Activated CD4-positive, alpha-beta T cell treated with anti-CD3 and anti-CD28 coated beads, Interleukin-2, amount 10 ng/mL, durations not matched to agents 7 days and 5 days (primary cell): ENCODE measurements at places on chromosomes 5 and 9. TPM values are rescaled to one million over a fixed set of nuclear protein-coding genes. Genes with fewer than 3 reads are reported as not detected.

GRCh38 chr5:82635561-82636288 lies 357.6 kb upstream of the RPS23 start:
- no peak for DNase-seq

DNA sequence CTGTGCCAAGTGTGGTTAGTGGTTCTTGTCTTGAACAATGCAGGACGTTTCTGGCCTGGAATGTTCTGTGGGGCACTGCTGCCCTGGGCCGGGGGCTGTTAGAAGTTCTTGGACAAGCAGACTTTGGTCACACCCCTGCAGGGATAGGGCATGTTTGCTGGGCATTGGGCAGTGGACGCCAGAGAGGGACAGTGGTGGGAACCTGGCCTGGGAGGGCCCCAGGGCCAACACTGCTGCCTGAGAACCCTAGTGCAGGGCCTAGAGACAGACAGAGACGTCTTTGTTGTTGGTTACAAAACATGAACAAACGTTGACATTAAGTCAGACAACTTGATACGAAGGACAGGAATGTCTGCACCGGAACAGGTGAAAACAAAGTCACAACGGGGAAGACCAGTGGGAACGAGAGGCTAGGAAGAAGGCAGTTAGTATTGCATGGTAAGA lies 57.0 kb downstream of the WNK2 start:
- DNase-seq = no peak

DNA sequence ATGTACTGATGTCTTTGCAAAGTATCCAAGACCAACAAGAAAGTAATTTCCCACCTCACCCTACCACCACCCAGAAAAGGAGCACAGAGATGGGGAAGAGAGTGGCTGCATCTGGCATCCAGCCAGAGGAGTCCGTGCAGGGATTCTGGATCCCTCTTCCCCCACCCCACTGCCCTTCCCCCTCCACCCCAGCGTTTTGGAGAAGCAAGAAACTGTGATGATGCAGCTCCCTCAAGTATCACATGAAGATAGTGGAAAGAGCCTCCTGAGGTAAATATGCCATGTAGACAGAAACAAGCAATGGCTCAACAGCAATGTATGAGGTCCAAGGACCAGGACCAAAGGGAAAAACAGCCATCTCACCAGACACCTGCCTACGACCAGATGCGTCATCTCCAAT lies 153.8 kb downstream of the DEPDC1B start:
- no peak for DNase-seq

DNA sequence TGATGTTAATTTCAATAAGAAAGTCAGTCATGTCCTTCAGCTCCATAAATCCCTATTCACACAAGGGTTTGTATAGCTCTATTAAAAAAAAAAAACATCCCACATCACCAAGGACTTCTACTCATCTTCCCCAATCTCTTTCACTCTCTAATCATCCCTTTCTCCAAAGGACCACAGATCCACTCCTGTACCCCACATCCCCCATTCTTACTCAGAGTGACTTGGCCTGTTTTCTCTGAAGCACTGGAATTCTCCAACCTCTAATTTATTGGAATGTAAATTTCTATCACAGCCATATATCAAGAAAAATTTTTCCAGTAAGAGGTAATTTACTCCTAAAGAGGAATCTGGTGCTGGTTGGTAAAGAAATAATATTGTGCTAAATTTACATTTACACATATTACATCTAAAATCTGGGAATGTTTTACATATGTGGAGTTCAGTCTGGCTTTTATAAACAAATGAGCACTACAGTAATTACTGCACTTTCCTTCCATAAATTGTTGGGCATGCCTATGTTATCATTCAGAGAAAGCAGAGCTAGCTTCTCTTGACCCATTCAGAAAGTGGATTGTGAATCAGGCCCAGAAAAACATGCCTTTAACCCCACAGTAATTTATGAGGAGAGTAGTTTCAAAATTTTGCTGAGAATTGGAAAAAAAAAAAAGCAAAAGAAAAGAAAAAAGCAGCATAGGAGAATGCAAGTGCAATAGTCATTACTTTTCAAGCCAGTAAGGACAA lies 399.5 kb upstream of the TNC start:
- DNase-seq = no peak

The IL9 gene
- not detected for total RNA-seq

- DNase-seq = no peak
Measured at GRCh38 chr5:113089653-113090335, 113.2 kb downstream of the DCP2 start.

DNA sequence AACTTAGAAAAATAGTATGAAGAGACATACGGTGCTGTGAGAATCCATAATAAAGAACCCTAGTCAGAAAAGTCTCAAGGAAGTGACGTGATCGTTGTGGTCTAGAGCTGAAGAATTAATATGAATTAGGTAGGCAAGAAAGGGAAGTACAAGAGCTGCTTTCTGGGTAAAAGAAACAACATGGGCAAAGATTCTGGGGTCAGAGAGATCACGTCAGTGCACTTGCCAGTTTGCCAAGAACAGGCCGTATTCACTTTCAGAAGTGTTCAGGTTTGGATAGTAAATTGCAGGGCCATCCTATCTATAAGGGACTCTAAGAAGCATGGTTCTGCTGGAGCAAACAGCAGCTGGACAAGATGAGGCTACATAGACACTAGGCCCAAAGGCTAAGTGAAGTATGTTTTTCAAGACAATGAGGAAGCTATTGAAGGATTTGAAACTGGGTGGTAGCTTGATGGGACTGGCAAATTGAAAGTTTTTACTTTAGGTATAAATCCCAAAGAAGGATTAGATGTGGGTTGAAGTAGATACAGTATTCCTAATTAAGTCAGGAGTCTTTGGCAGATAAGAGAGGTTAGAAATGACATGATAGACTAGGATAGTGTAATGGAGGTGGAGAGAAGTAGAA lies 4.8 kb upstream of the CHD1 start:
- DNase-seq = peak; percentile 51

The LEAP2 gene
- total RNA-seq = 3.8 TPM

The SEMA6A gene
- total RNA-seq = not detected

DNA sequence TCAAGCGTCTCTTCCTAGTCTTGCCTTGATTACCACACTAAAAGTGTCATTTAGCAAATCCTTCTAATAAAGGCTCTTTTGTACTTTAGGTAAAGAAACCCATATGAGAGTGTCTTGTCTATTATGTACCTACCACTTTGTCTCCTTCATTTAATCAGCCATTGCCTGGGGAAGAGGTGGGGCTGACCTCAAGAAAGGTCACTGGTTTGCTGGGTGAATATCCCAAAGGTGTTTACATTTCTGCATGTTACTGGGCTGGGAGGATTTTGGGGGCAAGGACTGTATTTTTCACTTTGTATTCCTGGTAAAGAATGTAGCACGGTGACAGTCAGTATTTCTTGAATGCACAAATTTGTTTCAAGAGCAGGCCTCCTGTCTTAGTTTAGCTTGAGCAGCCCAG lies 11.9 kb upstream of the RPS23 start:
- DNase-seq = no peak

DNA sequence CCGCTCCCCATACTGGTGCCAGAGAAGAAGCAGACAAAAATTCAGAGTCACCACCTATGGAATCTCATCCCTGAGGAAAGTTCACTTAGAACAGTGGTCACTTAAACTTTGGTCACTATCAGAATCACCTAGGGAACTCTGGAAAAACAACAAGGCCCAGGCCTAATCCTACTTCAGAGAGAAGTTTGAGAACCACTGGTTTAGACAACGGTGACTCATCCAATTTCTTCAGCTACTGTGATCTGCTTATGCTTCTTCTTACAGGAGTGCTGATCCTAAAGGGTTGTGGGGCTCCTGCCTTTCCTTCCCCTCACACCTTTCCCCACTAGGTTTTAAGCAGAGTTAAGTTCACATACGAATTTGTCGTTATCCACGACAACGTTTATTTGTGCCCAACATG lies 194.7 kb upstream of the KLF4 start:
- DNase-seq = no peak

- no peak for DNase-seq
Measured at GRCh38 chr5:3891113-3891512, 295.5 kb downstream of the IRX1 start.

The MROH2B gene
- total RNA-seq = not detected

DNA sequence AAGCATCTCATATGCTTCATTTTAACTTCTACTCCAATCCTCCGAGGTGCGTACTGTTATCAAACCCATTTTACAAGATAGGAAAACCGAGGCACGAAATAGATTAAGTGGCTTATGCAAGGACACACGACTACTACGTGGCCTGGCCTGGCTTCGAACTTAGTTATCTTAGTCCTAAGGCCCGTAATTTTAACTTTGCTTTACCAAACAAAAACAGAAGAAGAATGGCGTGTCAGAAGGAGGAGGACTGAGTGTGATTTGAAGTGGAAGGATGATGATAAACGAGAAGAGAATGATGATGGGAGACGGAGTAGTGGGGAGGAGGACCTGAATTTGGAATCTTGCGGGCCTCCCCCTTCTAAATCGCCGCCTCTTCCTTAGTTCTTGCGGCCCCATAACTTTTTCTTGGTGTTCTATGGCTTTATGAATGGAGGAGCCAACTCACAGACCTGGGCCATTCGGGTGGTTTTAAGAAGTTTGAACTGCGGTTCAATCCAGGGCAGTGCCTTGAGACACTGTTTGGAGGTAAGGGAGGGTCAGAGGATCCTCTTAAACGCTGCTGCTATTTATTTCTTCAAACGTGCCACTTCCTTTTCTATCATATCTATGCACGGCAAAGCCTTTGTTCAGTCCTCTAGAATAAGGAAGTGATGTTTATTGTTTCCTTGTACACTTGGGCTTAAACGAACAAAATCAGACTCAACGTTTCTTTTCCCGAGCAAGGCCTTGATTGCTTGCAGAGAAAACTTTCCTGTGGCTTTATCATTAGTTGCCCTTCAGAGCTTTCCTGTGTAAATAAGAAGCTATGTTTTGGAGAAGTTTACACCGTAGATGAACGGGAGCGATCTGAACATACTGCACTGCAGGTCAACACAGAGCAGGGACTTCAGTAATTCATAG lies 795 bp downstream of the CNOT8 start:
- DNase-seq = peak; percentile 28

DNA sequence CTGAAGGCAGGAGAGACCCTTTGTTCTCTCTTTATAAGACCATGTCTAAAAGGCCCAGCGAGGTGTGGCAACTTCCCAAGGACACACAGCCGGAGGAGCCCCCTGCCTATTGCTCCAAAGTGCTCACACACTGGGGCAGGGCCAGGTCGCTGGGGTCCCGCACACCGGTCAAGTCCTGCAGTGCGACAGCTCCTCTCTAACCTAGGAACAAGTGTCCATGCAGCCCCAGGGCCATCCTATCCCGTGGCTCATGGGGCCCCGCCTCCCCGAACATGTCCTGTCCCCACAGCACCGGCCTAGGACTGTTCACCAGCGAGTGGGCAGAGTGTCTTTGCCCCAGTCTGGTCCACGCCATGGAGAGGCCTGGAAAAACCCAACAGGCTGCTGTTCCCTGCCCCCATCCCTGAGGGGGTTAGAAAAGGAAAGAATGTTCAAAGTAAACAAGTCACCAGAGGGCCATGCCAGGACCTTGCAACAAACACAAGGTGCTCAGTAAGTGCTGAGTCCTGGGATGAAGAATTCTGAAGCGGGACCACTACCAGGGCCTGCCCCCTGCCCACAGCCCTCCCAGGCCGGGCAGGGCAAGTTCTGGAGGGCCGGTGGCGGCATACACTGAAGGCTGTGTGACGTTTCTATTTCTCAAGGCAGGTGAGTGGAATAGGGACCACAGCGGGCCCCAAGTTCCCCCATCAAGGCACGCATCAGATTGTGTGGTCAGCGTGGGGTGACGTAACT lies 938 bp downstream of the NINJ1 start:
- no peak for DNase-seq

DNA sequence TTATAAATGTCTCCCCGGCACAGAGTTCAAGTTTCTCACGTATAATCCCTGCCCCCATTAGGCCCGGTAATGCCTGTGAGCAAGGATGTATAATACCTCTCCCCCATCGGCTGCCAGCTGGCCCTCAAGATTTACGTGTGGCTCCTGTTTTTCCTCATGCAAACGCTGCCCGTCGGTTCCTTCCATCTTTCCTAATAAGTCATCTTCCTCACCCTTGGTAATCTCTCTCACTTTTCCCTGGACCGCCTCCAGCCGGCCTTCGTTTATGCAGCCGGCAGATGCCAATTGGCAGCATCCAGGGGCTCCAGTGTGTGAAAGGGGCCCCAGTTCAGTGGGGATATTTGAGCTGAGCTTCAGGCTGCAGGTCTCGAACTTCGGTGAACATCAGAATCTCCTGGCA lies 86.5 kb upstream of the NEURL1B start:
- no peak for DNase-seq

DNA sequence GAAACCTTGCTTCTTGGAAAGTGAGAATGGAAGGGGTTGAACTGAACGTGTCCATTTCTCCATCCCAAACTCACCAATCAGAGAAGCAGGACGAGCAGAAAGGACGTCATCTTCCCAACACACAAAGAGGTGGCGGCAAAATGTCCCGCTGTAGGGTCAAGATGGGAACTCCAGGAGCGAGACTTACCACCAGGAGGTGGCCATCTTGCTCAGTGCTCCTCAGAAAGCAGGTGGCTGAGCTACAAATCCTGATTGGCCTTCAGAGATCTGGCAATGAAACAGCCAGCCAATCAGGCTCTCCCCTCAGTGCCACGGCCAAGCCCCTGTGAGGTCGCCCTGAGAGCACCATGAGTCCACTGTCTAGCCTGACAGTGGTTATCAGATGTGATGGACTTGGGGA lies 259.0 kb downstream of the NDUFS4 start:
- DNase-seq = no peak

- no peak for DNase-seq
Measured at GRCh38 chr5:151676719-151677118, 10.0 kb downstream of the SPARC start.

GRCh38 chr5:5979377-5979760 lies 399.0 kb downstream of the MED10 start:
- DNase-seq = no peak

DNA sequence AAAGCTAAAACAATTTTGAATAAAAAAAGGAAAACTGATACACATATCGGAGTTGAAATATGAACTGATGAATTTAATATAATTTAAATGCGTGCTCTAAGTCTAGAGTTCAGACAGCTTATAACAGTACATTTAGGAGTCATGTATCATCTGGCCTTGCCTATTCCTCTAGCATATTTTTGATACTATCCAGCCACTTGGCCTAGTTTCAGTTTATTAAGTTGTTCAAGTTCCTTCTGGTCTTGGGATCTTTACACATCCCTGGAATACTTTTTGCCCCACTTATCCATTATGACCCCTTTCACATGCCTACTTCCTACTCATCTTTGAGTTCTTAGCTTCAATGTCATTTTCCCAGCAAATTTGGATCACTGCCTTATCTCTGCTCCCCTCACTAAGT lies 192.4 kb upstream of the EFNA5 start:
- DNase-seq = no peak

DNA sequence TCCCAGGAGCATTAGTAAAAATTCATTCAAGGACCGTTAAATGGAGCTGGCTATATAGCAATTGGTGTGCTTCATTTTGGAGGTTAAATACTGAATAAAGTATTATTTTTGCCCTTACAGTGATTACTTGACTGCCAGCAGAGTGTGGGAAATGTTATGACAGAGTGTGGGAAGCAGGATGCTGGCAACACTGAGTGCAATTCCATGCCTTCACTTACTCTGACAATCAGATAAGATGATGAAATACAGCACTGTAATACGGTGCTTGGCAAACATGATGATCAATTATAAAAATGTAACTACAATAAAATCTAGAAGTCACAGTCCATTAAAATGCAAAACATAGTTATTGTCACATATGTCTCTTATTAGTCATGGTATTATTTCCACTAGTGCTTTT lies 651.3 kb downstream of the PTPRD start:
- DNase-seq = no peak

GRCh38 chr9:69170231-69170630 lies 3.8 kb upstream of the TJP2 start:
- DNase-seq = no peak
